ENCODE measurements at places on chromosomes 7 and 10.

GRCh38 chr7:6056616-6057015, 25.4 kb downstream of the ANKRD61 start:
- DNase-seq: no peak

DNA sequence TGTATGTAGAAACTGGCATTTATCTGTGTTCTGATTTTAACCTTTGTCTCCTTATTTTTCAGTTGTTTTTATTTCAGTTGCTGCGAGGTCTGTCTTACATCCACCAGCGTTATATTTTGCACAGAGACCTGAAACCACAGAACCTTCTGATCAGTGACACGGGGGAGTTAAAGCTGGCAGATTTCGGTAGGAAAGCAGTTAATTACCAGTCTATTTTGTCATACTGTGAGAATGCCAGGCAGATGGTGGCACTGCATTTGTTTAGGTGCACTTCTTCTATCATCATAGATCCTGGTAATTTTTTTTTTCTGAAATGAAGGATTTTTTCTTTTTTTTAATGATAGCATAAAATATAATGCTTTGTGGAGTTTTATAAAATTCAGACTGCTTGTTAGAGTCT, 321.4 kb downstream of the CDK14 start:
- no peak for DNase-seq

- no peak for DNase-seq
These were observed 26.0 kb downstream of the CABCOCO1 start for GRCh38 chr10:61688551-61689308.

DNA sequence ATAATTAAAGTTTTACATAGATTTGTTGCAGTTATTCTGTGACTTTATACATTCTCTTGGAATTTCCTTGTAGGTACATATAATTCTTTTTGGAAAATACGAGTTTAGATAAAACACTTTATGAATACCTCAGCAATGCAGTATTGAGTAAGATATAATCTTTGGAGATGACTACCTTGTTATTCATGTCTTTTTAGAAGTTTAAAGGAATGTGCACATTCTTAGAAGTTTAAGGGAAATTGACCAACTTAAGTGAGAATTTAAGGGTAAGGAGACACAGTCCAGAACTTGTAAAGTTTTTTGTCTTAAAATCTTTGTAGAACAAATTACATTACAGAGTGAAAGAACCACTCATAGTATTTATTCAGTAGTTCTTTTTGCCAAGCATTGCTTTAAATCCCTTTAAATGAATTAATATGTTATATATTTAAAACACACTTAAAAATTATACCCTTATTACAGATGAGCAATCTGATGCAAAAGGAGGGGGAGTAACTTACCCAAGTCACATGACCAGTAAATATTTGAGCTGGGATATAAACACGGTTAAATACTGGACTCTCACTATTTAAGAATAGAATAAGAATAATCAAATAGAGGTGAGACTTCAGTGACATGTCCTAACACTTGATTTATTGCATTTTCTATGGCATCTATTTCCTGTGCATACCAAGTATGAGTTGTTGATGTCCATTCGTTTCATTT, 139.5 kb upstream of the FERD3L start:
- no peak for DNase-seq

GRCh38 chr7:33757563-33758165, 147.7 kb upstream of the BMPER start:
- peak; percentile 11 for DNase-seq

- DNase-seq: no peak
These were observed 166.4 kb downstream of the CHN2 start for GRCh38 chr7:29360633-29361625.

GRCh38 chr7:22720791-22721786, 5.9 kb upstream of the IL6 start:
- no peak for DNase-seq

GRCh38 chr10:61869041-61869675, 32.3 kb upstream of the ARID5B start:
- DNase-seq: no peak

DNA sequence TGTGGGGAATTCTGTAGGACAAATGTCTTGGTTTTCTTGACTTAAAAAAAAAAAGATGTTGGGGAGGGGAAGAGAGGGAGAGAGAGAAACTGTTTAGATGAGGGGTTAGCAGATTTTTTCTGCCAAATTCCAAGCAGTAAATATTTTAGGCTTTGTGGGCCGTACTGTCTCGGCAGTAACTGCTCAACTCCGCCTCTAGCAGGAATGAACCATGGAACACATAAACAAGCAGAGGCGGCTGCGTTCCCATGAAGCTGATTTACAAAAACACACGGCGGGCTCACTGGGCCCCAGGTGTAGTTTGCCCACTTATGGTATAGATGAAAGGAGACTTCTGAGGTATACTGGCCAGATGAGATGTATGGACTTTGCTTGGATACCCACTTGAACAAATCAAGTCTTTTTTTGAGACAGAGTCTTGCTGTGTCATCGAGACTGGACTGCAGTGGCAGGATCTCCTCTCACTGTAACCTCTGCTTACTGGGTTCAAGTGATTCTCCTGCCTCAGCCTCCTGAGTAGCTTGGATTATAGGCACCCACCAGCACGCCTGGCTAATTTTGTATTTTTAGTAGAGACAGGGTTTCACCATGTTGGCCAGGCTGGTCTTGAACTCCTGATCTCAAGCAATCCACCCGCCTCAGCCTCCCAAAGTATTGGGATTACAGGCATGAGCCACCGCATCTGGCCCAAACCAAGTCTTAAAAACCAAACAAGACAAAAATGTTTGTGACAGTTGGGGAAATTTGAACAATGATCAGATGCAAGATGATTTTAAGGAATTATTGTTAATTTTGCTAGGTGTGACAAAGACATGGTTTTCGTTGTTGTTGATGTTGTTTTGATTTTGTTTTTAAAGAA, 9.7 kb upstream of the ADAMTS14 start:
- no peak for DNase-seq

DNA sequence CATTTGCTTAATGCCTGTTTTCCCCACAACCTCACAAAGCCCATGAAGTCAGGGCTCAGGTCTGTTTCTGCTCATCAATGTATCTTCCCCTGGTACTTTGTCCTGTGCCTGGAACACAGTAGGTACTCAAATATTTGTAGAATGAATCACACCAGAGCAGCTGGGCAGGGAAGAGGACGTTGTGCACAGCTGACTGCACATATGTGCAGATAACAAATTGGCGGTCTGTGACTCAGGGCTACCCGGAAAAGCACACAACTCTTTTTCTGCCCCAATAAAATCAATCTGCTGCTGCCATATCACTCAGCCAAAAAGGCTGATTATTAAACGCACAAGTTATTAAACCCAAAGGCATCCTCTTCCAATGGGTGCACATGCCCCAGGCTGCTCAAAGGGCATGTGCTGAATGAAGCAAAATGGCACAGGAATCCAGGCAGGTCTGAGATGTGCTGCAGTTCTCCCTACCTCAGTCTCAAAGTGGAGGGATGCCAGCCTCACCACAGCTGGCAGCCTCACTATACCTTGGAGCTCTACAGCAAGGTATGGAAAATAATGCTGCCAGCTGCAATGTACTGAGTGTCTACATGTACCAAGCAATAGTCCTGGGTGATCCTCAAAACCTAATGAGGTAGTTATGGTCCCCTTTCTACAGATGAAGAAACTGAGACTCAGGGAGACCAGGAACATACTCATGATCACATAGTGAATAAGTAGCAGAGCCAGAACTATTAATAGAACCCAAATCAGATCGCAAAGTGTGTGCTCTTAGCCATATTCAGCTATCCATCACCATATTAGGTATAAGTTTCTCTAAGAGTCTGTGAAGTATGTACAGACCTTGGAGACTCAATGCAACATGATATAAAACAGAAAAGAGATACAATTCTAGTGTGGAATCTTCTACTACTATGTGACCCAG, 43.4 kb downstream of the SORBS1 start:
- DNase-seq: no peak

DNA sequence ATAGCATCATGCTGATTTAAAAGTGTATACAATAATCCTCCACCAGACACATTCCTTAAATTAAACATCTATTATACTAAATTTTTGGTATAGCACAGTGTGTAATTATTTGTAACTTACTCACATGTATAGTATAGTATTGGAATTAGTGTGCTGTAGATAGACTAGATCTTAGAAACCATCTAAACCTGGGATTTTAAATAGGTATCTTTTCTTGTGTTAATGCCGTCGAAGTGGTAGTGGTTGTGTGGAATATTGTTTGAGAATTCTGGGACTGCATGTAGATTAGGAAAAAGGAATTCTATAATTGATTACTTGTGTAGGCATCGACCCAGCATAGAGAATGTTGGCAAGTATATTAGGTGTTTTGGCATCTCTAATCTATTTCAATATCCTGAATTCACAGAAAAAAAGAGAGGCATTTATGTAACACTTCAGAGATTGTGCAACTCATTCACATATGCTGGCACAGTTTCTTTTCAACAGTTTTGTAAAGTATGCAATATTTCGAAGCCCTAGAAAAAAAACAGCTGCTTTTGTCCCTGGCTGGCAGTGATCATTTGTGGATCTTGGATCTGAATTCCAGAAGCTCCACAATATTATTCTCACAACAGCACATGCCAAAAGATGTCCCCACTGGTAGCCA, 145.5 kb upstream of the AGR3 start:
- no peak for DNase-seq

DNA sequence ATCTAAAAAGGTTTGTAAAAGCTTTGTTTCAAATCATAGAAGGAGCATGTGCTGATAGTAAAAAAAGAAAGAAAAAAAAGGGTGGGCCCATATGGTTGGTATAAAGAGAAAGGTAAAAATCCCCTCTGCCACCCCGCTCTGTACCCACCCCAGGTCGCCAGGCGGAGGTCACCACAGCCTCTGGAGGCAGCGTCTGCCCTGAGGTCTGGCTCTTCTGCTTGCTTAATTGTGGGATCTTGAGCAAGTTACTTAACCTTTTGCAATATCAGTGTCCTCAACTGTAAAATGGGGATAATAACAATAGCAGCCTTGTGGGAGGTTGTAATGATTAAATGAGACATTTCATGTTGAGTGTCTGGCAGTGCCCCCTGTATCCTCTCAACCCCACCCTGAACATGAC, 10.7 kb upstream of the PCBD1 start:
- DNase-seq: no peak

- DNase-seq: no peak
These were observed 32.9 kb downstream of the VOPP1 start for GRCh38 chr7:55539380-55539779.

- peak; percentile 75 for DNase-seq
These were observed 39.5 kb downstream of the TSPAN14 start for GRCh38 chr10:80493522-80494051.
